Panc1 (cell line): ENCODE measurements at places on chromosomes 16 and 17.
A peak's percentile ranks its signal among the peaks of the same experiment; 100 is the strongest.

DNA sequence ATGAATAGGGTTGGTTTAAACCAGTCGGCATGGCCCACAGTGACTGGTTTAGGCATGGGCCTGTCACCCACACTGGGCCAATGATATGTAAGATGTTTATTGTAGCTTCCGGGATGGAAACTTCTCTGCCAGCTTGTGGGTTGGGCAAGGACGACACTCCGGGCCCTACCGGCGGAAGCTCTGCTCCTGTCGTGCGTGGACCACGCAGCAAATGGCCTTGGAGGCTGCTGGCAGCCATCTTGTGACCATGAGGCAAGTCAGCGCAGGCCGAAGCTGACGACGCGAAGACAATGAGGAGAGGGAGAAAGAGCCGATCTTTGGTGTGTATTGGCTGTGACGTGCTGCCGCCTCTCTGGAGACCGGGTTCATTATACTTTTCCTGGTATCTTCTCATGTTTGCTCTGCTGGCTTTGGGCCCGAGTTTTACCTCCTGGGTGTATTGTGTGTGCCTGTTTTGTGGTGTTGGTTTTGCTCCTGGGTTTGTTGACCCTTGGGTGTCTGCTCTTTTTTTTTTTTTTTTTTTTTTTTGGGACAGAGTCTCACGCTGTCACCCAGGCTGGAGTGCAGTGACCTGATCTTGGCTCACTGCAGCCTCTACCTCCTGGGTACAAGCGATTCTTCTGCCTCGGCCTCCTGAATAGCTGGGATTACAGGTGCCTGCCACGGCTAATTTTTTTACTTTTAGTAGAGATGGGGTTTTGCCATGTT lies 15.4 kb downstream of the SLC25A10 start:
- DNase-seq = no peak

GRCh38 chr16:72291121-72291520 lies 119.2 kb upstream of the PMFBP1 start:
- no peak for DNase-seq

DNA sequence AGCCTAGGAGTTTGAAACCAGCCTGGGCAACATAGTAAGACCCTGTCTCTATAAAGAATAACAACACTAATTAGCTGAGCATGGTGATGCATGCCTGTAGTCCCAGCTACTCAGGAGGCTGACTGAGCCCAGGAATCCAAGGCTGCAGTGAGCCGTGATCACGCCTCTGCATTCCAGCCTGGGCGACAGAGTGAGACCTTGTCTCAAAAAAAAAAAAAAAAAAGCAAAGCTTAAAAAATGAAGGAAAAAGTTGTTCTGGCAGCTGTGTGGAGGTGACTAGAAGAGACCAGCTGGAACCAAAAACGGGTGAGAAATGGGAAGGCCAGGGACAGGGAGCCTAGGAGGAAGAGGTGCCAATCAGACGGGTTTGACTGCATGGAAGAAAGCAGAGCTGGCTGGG lies 4.2 kb downstream of the BCL7C start:
- no peak for DNase-seq

DNA sequence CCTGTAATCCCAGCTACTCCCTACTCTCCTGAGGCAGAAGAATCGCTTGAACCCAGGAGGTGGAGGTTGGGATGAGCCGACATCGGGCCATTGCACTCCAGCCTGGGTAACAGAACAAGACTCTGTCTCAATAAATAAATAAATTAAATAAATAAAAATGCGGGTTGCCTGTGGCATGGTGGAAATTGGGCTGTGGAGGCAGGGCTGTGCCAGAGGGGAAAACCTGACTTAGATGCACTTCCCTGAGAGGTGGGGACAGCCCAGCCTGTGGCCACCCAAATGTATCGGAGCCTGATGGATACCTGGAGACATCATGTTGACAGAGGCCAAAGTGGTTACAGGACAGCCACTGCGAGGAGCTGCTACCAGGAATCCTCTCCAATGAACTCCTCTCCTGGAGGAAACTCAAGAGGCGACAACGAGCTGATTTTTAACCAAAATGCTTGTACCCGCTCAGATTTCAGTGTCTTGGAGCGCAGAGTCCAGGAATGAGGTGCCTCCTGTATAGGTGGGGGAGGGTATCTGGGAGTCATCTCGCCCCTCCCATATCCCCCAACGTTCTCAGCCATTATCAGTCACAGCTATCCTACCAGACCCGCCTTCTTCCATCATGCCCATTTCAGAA lies 32.3 kb downstream of the DDX19A start:
- no peak for DNase-seq

GRCh38 chr17:45651145-45651709 lies 132.9 kb upstream of the CRHR1 start:
- no peak for DNase-seq

DNA sequence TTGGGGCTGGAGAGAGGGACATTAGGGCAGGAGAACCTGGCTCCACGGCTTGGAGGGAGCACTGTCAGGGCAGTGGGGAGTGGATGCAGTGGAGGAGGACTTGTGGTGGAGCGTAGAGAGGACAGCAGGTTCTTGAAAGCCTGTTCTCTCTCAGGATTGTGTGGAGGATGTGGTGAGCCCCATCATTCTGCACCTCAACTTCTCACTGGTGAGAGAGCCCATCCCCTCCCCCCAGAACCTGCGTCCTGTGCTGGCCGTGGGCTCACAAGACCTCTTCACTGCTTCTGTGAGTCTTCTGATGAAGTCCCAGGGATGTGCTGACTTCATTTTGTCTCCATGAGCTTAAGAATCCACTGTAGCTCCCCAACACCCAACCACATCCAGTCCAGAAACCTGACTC lies 13.5 kb downstream of the COX6A2 start:
- no peak for DNase-seq

DNA sequence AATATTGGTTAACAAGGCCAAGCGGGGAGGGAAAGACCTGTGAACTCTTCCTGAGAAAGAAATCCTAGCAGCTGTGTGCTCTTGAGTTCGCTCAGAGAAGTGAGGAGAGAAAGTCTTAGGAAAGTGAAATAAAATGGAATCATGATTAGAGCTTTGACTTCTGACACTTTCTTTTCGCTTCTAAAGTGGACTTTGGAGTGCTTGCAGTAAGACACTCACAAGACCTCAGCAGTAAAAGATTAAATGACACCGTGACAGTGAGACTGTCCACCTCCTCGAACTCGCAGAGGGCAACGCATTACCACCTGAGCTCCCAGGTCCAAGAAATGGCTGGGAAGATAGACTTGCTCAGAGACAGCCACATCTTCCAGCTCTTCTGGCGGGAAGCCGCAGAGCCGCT lies 71.2 kb downstream of the RNF213 start:
- DNase-seq = no peak

GRCh38 chr17:49746791-49747490 lies 17.0 kb downstream of the FAM117A start:
- DNase-seq = no peak

DNA sequence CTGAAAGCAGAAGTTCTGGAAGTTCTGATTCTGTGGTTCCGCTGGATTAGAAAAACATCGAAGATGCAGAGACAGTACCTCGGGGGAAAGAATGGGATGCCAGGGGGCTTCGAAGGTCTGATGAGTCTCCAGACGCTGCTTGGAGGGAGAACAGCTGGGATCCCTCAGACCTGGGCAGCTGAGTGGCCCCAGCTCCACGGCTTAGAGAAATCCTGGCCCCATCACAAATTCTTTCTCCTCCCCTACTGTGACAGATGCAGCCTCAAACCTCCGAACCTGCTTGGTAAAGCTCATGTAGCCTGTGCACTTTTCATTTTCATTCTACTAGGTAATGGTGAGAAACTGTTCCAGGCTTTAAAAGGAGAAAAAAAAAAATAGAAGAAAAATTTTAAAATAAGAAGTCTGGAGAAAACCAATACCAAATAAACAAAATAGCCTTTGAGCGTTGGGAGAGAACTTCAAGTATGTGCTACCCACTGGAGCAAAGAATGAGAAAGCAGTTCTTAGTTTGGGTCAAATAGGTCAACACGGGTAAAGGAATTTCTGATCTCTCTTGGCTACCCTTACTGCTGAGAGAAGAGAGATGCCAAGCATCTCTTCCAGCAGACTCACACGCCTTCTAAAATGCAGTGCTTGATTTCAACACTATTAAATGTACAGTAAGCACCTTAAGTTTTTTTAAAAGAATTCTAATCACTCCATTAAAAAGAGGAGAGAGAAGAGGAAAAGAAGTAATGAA lies 19.9 kb downstream of the MAF start:
- no peak for DNase-seq

GRCh38 chr16:52912565-52913173 lies 140.0 kb downstream of the CHD9NB start:
- peak; percentile 55 for DNase-seq

DNA sequence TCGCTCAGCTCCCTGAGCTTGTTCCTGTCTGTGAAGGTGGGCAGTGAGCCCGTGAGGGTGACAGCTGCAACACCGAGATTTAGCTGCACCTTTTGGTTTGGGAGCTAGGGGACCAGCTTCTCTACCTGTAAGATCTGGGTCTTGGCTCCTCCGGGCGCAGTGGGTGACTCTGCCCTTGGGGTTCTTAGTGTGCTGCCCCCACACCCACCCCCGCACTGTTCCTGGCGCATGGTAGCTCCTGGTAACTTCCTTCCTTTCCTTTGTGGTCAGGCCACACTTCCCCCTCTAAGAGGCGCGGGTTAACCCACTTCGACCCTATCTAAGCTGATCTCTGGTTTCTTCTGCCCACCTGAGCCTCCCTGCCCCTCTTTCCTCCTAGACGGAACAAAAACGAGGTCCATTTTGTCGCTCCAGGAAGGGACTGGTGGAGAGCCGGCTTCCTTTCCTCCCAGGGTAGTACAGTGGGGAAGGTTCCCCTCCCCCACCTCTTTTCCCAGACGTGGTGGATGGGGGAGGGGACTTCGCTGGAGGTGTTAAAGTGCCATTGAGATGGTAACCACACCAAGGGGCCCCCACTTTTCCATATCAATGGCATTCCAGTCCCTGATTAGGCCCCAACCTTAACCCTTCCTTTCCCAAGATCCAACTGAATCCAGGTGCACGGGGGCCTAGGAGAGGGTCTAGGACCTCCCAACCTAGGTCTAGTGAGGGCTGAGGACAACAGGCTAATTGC lies 4.6 kb upstream of the CLDN9 start:
- DNase-seq = no peak

DNA sequence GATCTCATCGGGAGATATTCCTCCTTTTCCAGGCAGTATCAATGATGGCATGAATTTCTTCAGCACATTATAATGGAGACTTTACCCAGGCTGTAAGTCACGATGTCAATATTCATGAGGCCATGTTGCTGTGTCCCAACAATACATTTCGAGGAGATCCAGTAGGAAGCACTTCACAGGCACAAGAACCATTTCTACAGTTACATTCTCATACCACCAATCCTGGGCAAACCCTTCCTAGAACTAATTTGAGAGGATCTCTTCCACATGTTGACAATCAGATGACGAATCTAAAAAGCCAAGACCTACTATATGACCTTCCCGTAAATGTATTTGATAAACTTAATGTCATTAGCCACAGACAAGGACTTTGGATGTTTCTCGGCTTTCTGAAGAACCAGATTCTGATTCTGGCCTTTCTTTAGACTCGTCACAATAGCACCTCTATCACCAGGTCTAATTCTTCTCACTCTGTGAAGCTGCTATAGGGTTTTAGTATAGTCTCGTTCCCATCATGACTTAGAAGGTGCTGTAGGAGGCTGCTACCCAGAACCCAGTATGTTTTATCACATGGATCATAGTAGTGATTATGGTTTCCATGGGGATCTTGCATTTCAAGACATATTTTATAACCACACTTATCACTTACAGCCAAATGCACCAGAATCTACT lies 40.2 kb downstream of the C16orf87 start:
- DNase-seq = no peak

DNA sequence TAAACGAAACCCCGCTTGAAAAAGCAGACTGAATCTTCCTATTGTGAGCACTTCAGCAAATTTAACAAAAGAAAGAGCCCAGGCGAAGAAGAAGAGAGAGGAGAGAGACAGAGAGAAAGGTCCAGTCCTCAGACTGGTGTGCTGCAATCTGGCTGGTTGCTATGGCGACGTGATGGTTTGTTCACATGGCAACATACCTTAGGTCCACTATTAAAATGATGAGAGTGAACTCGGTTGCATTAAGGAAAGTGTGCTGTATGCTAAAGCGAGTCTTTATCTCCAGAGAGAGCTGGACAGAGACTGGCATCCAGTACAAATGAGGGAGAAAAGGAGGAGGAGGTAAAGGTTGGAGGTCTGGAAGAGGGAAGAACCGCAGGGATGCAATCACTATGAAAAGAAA lies 271.8 kb upstream of the ZFHX3 start:
- DNase-seq = no peak

- DNase-seq = no peak
These were observed 16.2 kb upstream of the XYLT2 start for GRCh38 chr17:50329716-50330115.

DNA sequence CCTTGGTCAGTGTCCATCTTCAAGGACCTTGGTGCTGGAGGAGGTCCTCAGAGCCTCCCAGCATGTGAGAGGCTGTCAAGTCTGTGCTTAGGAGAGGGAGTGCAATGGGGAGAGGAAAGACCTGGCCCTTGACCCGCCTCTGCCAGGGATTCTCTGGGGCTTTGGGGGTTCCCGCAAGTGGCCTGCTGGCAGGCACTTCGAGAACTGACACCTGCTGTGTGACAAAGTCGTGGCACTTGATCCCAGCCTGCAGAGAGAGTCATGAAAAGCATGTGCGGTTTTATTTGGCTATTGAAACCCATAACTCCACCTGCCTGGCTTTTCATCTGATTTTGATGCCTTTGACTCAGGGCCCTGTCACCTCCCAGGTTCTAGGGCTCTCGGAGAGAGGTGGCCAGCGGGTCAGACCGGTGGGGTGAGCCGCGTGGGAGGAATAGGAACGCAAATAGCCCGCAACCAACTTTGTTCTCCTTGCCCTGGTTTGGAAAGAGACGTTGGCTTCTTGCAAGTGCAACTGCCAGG lies 42.8 kb upstream of the GSE1 start:
- DNase-seq = no peak

GRCh38 chr16:86632206-86632605 lies 53.9 kb downstream of the FOXL1 start:
- DNase-seq = no peak
